ENCODE measurements at places on chromosomes 1 and 21. TPM values are rescaled to one million over a fixed set of nuclear protein-coding genes. Genes with fewer than 3 reads are reported as not detected.

- DNase-seq, result no peak
Observed at GRCh38 chr1:150981177-150981804, 801 bp upstream of the ANXA9 start.

Gene TMEM63A
- 12.7 TPM for total RNA-seq

- DNase-seq, result no peak
Observed at GRCh38 chr1:54516249-54516920, 31.6 kb upstream of the ACOT11 start.

- no peak for DNase-seq
Observed at GRCh38 chr1:205074513-205074912, 9.7 kb downstream of the TMEM81 start.

DNA sequence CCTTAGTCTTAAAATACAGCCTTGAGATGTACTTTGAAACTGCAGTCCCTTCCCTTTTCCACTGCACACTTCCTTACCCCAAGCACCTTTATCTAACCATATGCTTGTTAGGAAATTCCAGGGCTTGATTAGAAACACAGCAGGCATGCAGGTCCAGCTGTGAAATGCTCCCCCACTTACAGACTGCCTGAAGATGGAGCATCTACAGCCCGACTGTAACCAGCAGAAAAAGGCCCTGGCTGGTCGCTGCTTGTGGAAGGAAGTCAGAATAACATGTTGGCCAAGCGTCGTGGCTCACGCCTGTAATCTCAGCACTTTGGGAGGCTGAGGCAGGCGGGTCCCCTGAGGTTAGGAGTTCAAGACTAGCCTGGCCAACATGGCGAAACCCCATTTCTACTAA, 37.2 kb downstream of the VN1R5 start:
- DNase-seq, result no peak

GRCh38 chr1:232586679-232587078, 43.3 kb downstream of the SIPA1L2 start:
- DNase-seq, result no peak

Gene RYR2
- total RNA-seq, result 0.48 TPM

DNA sequence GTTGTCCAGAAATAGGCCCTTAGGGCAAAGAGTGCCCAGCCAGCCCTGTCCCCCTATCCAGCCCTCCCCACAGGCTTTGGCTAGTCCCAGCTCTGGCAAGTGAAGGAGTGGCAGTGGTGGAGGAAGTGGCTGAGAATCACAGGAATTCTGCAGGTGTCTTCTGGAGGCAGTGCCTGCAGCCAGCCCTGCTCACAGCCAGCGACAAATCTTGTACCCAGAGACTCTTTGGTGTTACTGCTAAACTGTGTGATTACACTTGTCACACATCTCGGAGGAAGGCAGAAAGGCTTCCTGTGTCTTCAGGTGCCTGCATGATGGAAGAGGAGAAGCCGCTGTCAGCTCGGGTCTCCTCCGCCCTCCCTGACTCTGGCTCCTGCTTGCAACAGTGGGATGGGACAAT, 71.6 kb upstream of the GRIK3 start:
- DNase-seq, result no peak

DNA sequence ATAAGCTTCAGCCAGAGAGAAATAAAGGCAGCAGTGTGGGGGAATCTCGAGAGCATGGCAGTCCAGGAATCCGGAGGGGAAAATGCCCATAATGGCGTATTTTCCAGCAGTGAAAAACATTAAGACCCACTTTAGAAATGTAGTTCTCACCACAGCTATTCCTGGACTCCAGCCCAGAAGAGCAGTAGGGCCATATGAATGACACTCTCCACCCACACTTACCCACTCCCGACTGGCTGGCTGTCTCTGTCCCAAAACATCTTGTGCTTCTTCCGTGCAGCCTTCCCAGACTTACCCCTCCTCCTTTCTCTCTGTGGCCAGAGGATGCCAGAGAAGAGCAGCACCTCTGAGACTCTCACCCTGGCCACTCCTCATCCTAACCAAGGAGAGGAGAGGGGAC, 56.4 kb downstream of the TRABD2B start:
- DNase-seq, result no peak

Gene KIF14
- total RNA-seq, result 0.08 TPM

DNA sequence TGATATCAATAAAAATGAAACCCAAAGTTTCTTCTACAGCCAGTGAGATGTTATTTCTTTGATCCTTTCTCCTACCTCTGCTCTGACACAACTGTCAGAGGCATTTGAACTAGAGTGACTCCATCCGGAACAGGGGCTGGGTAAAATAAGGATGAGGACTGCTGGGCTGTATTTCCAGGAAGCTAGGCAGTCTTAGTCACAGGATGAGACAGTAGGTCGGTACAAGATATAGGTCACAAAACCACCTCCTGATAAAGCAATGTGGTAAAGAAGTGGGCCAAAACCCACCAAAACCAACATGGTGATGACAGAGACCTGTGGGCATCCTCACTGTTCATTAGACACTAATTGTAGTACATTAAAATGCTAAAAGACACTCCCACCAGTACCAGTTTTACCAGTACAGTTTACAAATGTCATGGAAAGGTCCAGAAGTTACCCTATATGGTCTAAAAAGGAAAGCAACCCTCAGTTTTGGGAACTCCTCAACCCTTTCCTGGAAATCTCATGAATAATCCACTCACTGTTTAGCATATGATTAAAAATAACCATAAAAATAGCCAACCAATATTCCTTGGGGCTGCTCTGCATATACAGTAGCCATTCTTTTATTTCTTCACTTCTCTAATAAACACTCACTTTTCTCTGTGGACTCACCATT, 96.7 kb downstream of the GABPA start:
- no peak for DNase-seq

Gene MEX3A
- 0.28 TPM for total RNA-seq
